ENCODE measurements at places on chromosomes 13 and 19.

GRCh38 chr19:14540741-14541525, 11.5 kb downstream of the TECR start:
- no peak for DNase-seq

- no peak for DNase-seq
Observed at GRCh38 chr13:71939186-71939585, 72.2 kb upstream of the DACH1 start.

DNA sequence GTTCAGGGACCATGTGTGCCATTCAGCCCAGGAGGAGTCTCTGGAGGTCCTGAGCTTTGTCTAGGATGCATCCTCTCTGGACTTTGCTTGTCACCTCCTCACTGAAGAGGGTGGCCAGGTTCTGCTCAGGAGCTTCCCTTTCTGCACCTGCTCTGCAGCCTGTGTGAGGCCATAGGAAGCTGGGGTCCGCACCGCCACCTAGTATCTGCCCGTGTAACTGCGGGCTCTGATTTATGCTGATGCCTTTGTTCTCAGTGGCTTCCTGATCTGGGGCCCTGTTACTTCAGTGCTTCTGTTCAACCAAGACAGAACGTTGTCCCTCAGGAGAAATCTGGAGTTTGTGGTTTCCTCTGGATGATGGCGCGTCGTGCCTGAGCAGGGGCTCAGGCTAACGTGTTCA, 15.5 kb downstream of the ZNF610 start:
- no peak for DNase-seq

- DNase-seq: no peak
Observed at GRCh38 chr13:97212601-97213040, 9.5 kb upstream of the MBNL2 start.

DNA sequence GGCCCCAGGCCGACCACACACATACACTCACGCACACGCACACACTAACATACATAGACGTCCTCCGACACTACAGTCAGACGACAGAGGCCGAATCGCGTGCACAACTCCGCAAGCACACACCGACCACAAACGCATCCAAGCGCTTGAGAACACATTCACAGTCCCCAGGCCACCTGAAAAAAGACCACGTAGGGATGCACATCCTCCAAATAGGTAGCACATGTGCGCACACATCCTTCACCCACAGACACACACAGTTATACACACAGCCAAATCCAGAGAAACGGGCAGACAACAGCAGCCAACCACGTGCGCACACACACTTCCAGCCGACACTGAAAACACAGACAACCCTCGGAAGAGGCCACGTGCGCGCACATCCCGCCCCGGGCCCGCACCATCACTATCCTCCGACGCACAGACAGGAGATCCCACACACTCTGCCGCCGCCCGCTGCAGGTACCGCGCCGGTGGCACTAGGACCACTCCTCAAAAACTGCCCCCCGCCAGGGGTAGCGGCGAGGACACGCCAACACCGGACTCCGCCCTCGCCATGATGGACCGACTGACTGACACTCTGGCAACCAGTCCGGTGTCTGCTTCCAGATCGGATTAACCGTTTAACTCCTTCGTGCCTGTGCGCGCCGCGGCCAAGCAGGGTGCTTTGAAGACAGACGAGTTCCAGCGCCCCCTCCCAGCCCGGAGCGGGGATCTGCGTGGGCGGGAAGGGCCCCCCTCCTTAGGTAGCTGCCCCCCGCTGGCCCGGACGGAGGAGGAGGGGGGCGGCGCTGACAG, 493 bp upstream of the PDE4A start:
- peak; percentile 43 for DNase-seq

DNA sequence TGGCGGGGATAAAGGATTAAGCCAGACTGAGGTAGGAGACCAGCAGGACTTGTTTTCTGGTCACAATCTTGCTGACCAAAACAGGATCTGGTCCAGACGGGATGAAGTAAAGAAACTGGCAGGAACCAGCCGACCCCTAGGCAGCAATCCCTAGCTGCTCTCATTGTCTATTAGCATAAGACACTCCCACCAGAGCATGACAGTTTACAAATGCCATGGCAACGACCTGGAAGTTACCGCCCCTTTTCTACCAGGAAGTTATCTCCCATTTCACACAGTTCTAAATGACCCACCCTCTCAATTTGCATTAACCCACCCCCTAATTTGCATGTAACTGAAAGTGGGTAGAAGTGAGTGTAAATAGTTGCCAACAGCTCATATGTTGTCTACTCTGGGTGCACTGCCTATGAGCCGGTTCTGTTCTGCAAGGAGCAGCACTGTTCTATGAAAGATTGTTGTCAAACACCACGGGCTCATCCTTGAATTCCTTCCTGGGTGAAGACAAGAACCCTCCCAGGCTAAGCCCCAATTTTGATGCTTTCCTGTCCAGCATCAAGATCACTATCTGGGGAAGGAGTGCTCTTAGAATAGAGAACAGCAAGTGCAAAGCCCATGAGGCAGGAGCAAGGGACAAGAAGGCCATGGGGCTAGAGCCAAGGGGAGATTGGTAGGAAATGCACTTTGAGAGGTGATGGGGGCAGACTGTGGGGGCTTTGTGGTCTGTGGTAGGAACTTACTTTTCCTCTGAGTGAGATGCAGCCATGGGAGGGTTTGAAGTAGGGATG, 13.9 kb upstream of the FBXO27 start:
- DNase-seq: no peak

All from effector memory CD8-positive, alpha-beta T cell (primary cell).